ENCODE measurements at places on chromosomes 5 and 9. TPM values are rescaled to one million over a fixed set of nuclear protein-coding genes. Genes with fewer than 3 reads are reported as not detected.

Gene COL27A1
- 4.0 TPM for total RNA-seq

Gene MYORG
- total RNA-seq: 2.9 TPM

Gene INSL4
- total RNA-seq: not detected

Gene ADAMTSL2
- 0.07 TPM for total RNA-seq

Gene ANKRD18A
- 8.6 TPM for total RNA-seq

Gene TRIM7
- 2.9 TPM for total RNA-seq

Gene PCDHGB1
- total RNA-seq: not detected

Gene SPINK7
- not detected for total RNA-seq

Gene FGFR4
- 0.87 TPM for total RNA-seq

Gene PPP2R2B
- total RNA-seq: 1.1 TPM

Gene PCDHA4
- not detected for total RNA-seq

Gene BSPRY
- total RNA-seq: 8.5 TPM

Gene LIFR
- total RNA-seq: 0.05 TPM

Gene ANKRD18B
- 0.31 TPM for total RNA-seq

Gene CKMT2
- not detected for total RNA-seq

Gene TAS2R1
- total RNA-seq: not detected

Gene MUSK
- not detected for total RNA-seq

Gene ARHGEF39
- 28.2 TPM for total RNA-seq

Gene MEIKIN
- 0.93 TPM for total RNA-seq

Gene PCAT7
- not detected for total RNA-seq

Gene IFT74
- total RNA-seq: 10.9 TPM

Gene CFAP90
- total RNA-seq: not detected

Gene CARTPT
- not detected for total RNA-seq

Gene IRX4
- total RNA-seq: not detected

Gene GRXCR2
- not detected for total RNA-seq
